ENCODE measurements at places on chromosomes 5 and 9.

DNA sequence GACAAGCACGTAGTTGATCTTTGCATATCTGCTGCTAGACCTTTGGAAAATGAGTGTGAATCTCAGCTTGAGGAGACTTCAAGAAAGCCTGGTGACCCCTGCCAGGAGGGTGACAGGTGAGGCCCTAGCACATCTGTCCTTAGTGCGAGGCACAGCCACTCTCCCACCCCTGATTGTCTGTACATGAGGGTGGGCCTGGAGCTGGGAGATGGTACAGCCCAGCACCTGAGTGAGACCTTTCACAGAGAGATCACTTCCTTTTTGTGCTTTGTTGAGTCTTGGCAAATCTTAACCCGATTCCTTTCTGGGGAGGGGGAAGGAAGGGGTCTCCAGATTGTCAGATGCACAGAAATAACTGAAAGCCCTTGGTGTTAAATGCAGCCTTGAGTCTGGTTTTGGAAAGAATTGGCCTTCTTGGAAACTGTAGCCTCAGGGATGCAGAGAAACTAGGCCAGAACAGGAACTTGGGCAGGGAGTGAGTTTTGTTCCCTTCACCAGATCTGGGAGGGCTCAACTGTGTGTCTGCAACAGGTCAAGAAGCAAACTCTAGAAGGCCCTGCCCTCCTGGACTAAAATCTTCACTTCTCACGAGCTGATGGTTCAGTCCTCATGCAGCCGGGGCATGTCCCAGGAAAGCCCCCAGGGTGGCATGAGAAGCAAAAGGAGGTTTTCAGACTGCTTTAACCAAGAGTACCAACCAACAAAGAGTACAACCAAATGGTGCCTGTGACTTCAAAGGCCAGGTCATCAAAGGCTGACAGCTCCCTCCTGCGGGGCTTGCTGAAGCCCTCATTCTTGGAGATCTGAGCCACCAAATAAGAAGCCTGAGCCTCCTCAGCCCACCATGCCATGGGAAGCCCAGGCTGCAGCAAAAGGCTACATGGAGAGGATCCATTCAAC, 20.8 kb upstream of the SEMA4D start:
- DNase-seq = no peak

GRCh38 chr5:50445296-50445949, 4.3 kb upstream of the EMB start:
- no peak for DNase-seq

- no peak for DNase-seq
Measured at GRCh38 chr9:80163889-80164288, 592.1 kb downstream of the TLE4 start.

GRCh38 chr5:62650197-62650596, 71.6 kb downstream of the LRRC70 start:
- DNase-seq = no peak

GRCh38 chr9:93612796-93613154, 36.4 kb downstream of the PHF2 start:
- DNase-seq = no peak

GRCh38 chr9:110157823-110158664, 49.9 kb downstream of the C9orf152 start:
- no peak for DNase-seq

DNA sequence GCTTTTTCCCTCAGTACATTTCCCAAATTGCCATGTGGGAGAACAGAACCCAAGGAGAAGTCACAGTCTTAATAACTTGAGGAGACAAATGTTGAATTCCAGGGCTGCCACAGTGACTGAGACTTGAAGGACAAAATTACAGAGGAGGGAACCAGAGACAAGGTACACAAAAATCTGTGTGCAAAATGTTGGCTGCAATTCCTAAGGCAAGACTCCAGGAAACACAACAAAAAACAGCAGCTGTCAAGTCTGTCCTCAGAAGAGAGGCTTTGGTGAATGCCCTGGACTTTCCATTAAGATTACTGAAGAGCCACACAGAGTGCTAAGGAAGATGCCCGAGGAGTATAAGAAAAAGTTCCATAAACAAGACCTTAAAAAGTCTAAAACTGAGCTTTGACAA, 21.1 kb downstream of the AP3B1 start:
- no peak for DNase-seq

- no peak for DNase-seq
Measured at GRCh38 chr5:109880907-109881685, 191.4 kb downstream of the MAN2A1 start.

DNA sequence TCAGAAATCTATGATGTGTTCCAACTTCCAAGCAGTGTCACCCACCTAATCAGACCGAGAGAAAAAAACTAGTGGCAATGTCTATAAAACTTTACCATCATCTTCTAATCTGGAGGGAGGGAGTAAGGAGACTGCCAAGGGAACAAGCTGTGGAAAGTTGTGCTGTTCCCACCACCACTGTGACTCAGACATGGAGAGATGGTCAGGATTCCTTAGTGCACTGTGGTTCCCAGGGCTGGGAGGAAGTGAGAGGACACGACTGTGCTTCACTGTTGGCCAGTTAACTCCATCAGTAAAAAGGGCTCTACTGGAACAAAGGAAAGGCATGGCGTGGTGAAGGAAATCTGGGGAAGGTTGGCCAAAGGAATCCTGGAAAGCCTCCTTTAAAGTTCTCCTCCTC, 18.8 kb downstream of the TICAM2 start:
- no peak for DNase-seq

DNA sequence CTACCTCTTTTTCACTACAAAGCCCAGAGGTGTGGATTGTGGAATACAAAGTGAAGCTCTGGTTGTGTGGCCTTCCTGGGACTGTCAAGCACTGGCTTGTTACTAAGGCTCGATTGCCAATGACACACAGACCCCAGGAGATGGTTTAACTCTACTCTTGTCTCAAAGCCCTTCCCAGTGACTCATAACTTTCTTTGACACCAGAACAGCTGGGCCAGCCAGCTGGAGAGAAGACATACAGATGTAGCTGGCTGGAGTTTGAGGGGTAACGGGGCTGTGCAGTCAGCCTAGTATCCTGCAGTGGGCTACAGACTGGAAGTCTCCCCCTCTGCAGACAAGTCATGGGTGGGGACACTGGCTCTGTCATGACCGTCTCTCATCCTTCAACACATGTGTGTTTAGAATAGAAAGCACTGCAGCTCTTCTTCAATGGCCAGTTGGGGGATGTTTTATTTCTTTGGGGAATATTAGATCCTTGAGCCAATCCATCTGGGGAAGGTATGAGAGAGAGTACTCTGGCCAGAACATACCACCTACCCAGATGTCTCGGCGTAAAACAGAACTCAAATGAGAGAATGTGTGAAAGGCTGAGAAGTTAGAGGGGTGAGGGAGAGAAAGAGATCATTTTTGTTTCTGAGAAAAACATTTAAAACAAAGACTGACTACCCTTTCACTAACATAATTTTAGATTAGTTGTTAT, 53.3 kb downstream of the SEMA6A start:
- no peak for DNase-seq

- DNase-seq = no peak
Measured at GRCh38 chr5:134738963-134739661, 764 bp downstream of the CAMLG start.

- DNase-seq = no peak
Measured at GRCh38 chr5:179497636-179498340, 52.6 kb upstream of the RUFY1 start.

DNA sequence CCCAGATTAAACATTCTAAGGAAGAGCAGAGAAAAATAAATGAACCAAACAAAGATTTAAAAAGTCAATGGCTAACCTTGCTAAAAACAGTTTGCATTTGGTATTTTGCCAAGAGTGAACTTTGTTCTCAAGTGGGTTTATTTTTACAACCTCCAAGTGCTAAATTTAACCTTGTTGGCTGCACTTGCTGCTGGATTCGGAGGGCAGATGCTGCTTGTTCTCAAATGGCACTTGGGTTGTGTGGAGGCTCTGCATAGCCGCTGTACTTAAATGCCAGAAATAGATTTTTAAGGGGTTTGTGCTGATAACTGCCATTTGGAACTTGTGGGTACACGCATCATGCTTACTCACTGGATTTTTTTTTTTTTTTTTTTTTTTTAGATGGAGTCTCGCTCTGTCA, 13.3 kb upstream of the SPATA24 start:
- no peak for DNase-seq

Measured in stimulated activated CD8-positive, alpha-beta memory T cell treated with anti-CD3 and anti-CD28 coated beads, Interleukin-4, amount 100 ng/mL, for 1 hour (primary cell).